ENCODE measurements at places on chromosomes 2 and 18. TPM values are rescaled to one million over a fixed set of nuclear protein-coding genes. Genes with fewer than 3 reads are reported as not detected.

EPAS1 gene
- total RNA-seq: 211 TPM

- no peak for DNase-seq
These were observed 66.7 kb upstream of the TTN start for GRCh38 chr2:178873912-178874311.

- DNase-seq: no peak
These were observed 321.5 kb upstream of the NT5C1B start for GRCh38 chr2:18910843-18911242.

- DNase-seq: no peak
These were observed 334.5 kb downstream of the ARHGAP15 start for GRCh38 chr2:143463719-143464118.

Measured in transverse colon (tissue), 4 donors.